Chondrocyte (in vitro differentiated cells): ENCODE measurements at places on chromosomes 12 and 14. TPM values are rescaled to one million over a fixed set of nuclear protein-coding genes. Genes with fewer than 3 reads are reported as not detected.
A peak's percentile ranks its signal among the peaks of the same experiment; 100 is the strongest.

DNA sequence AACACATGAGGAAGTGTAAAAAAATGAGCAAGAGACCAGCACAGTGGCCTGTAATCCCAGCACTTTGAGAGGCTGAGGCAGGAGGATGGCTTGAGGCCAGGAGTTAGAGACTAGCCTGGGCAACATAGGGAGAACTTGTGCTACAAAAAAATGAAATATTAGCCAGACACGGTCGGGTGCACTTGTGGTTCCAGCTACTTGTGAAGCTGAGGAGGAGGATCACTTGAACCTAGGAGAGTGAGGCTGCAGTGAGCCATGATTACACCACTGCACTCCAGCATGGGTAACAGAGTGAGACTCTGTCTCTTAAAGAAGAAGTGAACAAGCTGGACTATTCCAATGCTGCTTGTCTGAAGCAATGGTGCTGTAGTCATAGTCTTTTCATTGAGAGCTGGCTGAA, 36.3 kb upstream of the MAP3K9 start:
- no peak overlapping the region for H3K4me3 ChIP-seq
- no peaks in the 10 kb centered on the region for H3K27me3 ChIP-seq
- no peak for DNase-seq
- H3K36me3 ChIP-seq = no peaks in the 10 kb centered on the region
- no peak overlapping the region for H3K27ac ChIP-seq

DNA sequence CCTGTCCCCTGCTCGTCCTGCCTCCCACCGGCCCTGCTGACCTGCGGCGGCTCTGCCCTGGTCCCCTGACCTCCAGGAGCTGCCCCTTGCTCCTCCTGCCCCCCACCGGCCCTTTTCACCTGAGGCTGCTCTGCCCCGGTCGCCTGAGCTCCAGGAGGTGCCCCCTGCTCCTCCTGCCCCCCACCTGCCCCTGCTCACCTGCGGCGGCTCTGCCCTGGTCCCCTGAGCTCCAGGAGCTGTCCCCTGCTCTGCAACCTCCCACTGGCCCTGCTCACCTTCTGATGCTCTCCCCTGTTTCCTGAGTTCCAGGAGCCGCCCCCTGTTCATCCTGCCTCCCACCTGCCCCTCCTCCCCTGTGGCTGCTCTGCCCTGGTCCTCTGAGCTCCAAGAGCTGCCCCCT, 101.3 kb downstream of the TMEM121 start:
- H3K27me3 ChIP-seq = no peaks in the 10 kb centered on the region
- H3K27ac ChIP-seq = no peak overlapping the region
- H3K4me3 ChIP-seq = no peak overlapping the region

Gene KRT85
- total RNA-seq = not detected in 3 replicates

DNA sequence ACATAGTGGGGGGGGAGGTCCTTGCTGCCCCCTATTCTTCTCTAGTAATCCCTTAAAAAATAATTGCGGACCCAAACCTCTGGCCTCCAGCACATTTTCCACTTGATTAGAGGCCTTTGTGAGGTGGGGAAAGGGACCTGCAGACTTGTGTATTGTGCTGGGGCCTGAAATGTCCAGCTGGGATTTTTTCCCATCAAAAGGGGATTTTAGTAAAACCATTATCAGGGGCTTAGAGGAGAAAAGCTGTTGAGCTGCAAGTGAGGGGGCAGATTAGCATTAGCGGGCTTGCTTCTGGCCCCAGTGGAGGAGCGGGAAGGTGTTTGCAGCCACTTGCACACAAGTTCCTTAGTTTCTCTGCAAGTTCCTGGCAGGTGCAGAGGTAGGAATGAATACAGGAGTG, 13.9 kb downstream of the FBXL14 start:
- H3K4me1 ChIP-seq = peaks cover 76% of the 10 kb centered on the region
- no peak for DNase-seq
- no peaks in the 10 kb centered on the region for H3K27me3 ChIP-seq
- peak overlapping the region; percentile 51 for H3K27ac ChIP-seq
- H3K36me3 ChIP-seq = no peaks in the 10 kb centered on the region
- no peak overlapping the region for H3K4me3 ChIP-seq

GRCh38 chr14:29645117-29645516, 282.5 kb downstream of the PRKD1 start:
- H3K27ac ChIP-seq = no peak overlapping the region
- H3K4me1 ChIP-seq = peaks cover 14% of the 10 kb centered on the region
- no peak for DNase-seq
- peaks cover 25% of the 10 kb centered on the region for H3K36me3 ChIP-seq
- no peak overlapping the region for H3K4me3 ChIP-seq

- peak overlapping the region; percentile 71 for H3K27ac ChIP-seq
- no peaks in the 10 kb centered on the region for H3K27me3 ChIP-seq
- peaks cover 1% of the 10 kb centered on the region for H3K36me3 ChIP-seq
- no peak overlapping the region for H3K4me3 ChIP-seq
- H3K4me1 ChIP-seq = peaks cover 66% of the 10 kb centered on the region
Measured at GRCh38 chr12:19886639-19887064, 447.4 kb downstream of the AEBP2 start.

GRCh38 chr12:79127271-79127751, 262.7 kb downstream of the SYT1 start:
- no peaks in the 10 kb centered on the region for H3K4me1 ChIP-seq
- H3K36me3 ChIP-seq = no peaks in the 10 kb centered on the region
- no peak overlapping the region for H3K4me3 ChIP-seq
- no peak for DNase-seq
- no peak overlapping the region for H3K27ac ChIP-seq
- H3K27me3 ChIP-seq = peaks cover 7% of the 10 kb centered on the region

- DNase-seq = no peak
- H3K27me3 ChIP-seq = no peaks in the 10 kb centered on the region
Measured at GRCh38 chr14:103056322-103057027, 874 bp downstream of the CDC42BPB start.

DNA sequence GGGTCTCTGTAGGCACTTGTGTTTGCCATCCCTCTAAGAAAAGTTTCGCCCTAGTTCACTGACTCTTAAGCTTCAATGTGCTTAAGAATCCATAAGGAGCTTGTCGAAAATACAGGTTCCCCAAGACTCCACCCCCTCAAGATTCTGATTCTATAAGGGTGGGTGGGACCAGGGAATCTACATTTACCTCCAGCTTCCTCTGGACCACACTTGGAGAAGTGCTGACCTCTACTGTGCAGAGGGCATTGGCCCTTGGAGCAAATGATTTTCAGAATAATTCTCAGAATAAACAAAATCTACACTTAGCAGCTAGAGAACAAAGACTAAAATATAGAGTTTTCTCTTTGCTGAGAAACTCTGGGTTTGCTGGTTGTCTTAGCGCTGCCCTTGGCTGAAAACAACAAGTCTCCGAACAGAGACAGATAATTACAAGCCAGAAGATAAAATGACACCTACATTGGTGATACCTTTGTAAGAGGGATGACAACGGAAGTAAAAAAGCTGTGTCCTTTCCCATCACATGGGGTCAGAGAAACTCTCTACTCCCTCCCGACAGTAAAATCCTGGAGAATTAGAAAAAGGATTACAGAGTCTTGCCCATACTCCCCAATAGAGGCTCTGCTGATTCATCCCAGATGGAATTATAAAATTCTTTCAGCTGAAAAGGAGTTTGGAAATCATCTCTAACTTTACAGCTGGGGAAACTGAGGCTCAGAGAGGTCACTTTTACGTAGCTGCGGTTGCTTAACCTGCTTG, 4.8 kb downstream of the TGFB3 start:
- H3K4me1 ChIP-seq = peaks cover 86% of the 10 kb centered on the region
- H3K27ac ChIP-seq = peak overlapping the region; percentile 61
- H3K27me3 ChIP-seq = no peaks in the 10 kb centered on the region
- DNase-seq = no peak
- peaks cover 14% of the 10 kb centered on the region for H3K36me3 ChIP-seq
- peak overlapping the region; percentile 80 for H3K4me3 ChIP-seq

- DNase-seq = no peak
- peak overlapping the region; percentile 80 for H3K27ac ChIP-seq
- H3K4me3 ChIP-seq = no peak overlapping the region
- peaks cover 29% of the 10 kb centered on the region for H3K4me1 ChIP-seq
- no peaks in the 10 kb centered on the region for H3K36me3 ChIP-seq
Measured at GRCh38 chr14:54692284-54692772, 125.4 kb downstream of the SAMD4A start.

- DNase-seq = no peak
- peak overlapping the region; percentile 92 for H3K27ac ChIP-seq
- H3K27me3 ChIP-seq = no peaks in the 10 kb centered on the region
- H3K4me1 ChIP-seq = peaks cover 29% of the 10 kb centered on the region
- H3K4me3 ChIP-seq = no peak overlapping the region
Measured at GRCh38 chr14:68535404-68536017, 257.4 kb downstream of the ZFP36L1 start.

Gene PKP2
- total RNA-seq = 2.1 to 5.8 TPM (median 5.3 TPM) in 3 replicates

DNA sequence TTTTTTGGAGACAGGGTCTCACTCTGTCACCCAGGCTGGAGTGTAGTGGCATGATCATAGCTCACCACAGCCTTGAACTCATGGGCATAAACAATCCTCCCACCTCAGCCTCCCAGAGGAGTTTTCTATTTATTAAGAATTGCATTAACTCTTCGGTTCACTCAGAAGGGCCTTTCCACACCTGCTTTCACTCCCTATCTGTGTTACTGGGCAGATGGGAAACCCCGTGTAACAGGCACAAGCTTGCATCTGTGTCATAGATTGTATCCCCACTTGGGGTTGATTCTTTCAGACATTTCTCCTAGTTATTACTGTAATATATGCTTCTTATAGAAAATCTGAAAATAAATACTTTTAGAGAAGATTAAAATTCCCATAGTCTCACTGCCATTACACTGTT, 38.7 kb downstream of the STX2 start:
- H3K36me3 ChIP-seq = peaks cover 43% of the 10 kb centered on the region
- H3K4me1 ChIP-seq = peaks cover 7% of the 10 kb centered on the region
- no peaks in the 10 kb centered on the region for H3K27me3 ChIP-seq
- no peak for DNase-seq
- H3K4me3 ChIP-seq = no peak overlapping the region

GRCh38 chr12:49190974-49191373, 2.1 kb upstream of the TUBA1A start:
- DNase-seq = no peak
- H3K27ac ChIP-seq = no peak overlapping the region
- no peaks in the 10 kb centered on the region for H3K27me3 ChIP-seq
- H3K4me1 ChIP-seq = peaks cover 21% of the 10 kb centered on the region
- peaks cover 19% of the 10 kb centered on the region for H3K36me3 ChIP-seq
- no peak overlapping the region for H3K4me3 ChIP-seq

GRCh38 chr14:52325126-52325525, 11.0 kb downstream of the PTGER2 start:
- no peak overlapping the region for H3K27ac ChIP-seq
- H3K36me3 ChIP-seq = peaks cover 10% of the 10 kb centered on the region
- no peak for DNase-seq

Gene ARHGAP5
- 82.8 to 88.0 TPM (median 87.0 TPM) in 3 replicates for total RNA-seq

DNA sequence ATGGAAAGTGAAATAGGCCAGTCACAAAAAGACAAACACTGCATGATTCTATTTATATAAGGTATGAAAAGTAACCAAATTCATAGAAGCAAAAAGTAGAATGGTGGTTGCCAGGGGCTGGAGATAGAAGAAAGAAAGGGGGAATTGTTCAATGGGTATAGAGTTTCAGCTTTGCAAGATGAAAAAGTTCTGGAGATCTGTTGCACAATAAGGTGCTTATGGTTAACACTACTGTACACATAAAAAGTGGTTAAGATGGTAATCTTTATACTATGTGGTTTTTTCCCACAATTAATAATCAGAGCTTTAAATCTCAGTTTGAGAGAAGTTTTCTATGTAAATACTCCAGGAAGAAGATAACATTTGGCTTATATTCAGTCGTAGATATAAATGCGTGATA, 73.4 kb downstream of the SLC38A4 start:
- H3K27ac ChIP-seq = no peak overlapping the region
- H3K4me1 ChIP-seq = peaks cover 10% of the 10 kb centered on the region
- no peak overlapping the region for H3K4me3 ChIP-seq
- H3K27me3 ChIP-seq = no peaks in the 10 kb centered on the region
- H3K36me3 ChIP-seq = no peaks in the 10 kb centered on the region
- DNase-seq = no peak

DNA sequence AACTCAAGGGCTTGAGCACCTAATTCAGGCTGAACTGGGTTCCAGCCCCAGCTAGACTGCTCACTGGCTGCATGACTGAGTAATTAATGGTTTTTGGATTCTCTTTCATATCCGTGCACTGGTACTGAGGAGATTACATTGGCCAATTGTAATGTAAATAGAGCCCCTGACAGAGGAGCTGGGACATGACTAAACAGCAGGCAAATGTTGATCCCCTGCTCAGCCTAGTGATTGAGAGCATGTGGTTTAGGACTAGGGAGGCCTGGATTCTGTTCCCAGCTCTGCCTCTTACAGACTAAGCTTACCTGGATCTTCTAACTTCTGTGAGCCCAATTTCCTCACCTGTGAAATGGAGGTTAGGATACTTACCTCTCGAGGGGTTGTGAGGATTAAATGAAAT, 204.3 kb downstream of the ESR2 start:
- no peak overlapping the region for H3K27ac ChIP-seq
- H3K27me3 ChIP-seq = no peaks in the 10 kb centered on the region

DNA sequence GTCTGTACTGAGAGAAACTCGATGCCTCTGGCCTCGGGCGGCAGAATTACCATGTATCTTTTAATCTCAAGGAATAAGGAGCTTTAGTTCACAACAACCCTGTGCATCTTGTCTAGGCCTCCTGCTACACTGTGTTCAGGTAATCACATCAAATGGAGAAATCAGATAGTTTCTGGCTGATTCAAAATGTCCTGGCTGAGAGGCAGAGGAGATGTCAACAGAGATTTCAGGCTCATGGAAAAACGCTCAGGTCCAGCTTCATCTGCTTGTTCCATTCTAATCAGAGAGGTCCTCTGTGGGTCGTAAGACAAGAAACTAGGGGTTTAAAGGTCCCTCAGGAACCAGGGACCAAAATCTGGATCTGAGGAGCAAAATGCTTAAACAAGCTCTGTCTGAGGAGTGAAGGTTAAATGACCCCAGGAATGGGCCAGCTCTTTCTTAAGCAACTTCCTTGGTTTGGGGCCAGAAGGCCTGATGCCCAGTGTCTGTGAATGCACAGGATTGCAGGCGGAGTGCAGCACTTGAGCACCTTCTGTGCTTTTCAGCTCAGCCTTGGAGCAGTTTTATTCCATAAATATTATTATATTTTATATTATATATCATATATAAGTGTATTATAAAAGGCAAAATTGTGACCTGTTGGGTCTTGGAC, 170.2 kb upstream of the PRICKLE1 start:
- no peaks in the 10 kb centered on the region for H3K36me3 ChIP-seq

Gene MANSC4
- not detected in 3 replicates for total RNA-seq
